ENCODE measurements at places on chromosomes 3 and 15.

DNA sequence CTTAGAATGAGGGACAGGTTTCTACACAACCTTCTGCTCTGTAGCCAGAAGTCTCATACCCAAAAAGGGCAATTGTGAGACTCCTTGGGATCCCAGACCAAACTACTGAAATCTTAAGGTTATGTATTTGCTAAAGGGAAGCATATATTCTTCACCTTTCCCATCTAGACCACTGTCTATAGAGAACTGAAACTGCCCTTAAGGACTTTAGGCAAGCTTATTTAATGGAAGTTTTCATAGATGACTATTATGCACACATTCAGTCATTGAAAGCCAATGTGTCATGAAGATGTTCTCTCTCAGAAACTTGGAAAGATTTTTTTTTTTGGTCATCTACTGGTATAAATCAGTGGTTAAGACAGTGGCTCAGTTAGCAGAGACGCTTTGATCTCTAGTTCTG lies 365.3 kb downstream of the MCTP2 start:
- DNase-seq: no peak

- DNase-seq: peak; percentile 31
Measured at GRCh38 chr15:73677146-73677607, 7.0 kb upstream of the CD276 start.

- DNase-seq: no peak
Measured at GRCh38 chr3:135762188-135762856, 203.2 kb upstream of the PPP2R3A start.

DNA sequence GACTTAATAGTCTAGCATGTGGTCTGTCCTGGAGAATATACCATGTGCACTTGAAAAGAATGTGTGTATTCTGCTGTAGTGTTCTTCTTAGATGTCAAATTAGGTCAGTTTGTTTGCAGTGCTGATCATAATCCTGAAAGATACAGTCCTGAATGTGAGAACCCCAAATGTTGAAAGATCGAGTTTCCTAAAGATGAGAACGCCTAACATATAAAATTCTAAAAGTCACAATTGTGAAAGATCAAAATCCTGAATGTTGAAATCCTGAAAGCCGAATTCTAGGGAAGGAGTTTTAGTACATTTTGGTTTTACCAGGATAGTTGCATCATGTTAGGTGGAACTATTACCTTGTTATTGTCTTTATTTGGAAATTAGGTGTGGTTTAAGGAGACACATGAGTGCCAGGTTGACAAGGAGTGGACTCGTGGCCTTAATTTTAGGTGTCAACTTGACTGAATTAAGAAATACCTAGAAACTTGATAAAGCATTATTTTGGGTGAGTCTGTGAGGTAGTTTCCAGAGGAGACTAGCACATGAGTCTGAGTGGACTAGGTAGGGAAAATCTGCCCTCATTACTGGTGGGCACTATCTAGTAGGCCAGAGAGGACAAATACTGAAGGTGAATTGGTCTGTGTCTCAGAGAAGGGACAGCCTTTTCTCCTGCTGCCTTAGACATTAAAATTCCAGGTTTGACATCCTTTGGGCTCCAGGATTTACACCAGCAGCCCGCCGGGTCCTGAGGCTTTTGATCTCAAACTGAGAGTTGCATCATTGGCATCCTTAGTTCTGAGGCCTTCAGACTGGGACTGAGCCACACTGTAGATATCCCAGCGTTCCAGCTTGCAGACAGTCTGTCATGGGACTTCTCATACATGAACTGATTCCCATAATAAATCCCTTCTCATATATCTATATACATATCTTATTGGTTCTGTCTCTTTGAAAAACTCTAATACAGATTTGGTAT lies 77.1 kb downstream of the LRRC28 start:
- DNase-seq: no peak

- DNase-seq: peak; percentile 78
Measured at GRCh38 chr3:139934613-139935015, 371 bp upstream of the CLSTN2 start.

- DNase-seq: no peak
Measured at GRCh38 chr3:82342521-82342920, 581.1 kb upstream of the GBE1 start.

DNA sequence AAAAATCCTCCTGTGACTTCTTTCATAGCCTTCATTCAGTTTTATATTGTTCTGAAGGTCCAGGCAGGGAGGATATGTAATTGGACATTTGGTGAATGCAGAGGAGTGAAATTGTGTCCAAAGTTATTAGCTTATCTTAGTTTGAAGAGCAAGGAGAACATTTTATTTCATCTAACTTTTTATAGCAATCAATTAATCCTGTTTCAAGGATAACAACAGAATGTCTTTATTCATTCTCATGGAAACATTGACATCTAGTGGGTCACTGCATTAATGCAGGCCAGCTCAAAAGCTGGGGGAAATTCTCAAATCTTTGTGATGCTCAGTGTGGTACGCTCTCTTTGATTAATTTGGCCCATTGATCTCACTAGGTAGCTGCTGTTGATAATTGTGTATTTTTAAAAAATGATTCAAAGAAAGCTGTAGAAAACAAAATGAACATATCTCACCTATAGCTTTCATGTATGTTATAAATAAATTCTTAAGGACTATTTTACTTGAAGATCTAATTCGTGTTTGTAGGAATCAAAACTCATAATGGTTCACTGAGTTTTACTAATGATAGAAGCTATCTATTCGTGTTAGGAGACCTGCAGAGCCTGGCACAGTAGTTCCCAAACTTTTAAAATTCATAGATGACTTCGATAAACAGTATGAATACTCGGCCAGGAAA lies 150.8 kb upstream of the KCNMB2 start:
- peak; percentile 59 for DNase-seq

- no peak for DNase-seq
Measured at GRCh38 chr3:43434431-43434830, 148.1 kb downstream of the SNRK start.

DNA sequence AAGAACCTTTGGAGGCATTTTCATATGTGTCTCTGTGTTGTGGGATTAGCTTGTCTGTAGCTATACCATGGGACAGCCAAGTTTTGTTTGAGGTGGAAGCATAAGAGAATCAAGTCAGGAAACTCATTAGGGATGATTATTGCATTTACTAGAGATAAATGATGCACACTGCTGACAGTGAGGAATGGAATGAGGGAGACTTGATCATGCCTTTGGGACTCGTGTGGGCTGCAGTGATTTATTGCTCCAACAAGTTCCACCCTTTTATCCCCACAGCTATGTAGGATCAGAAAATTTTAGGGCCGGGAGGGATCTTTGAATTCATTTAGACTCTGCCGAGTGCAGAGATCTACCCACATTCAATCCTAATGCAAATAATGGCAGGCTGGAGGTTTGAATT lies 16.3 kb downstream of the ZNF385D start:
- no peak for DNase-seq

DNA sequence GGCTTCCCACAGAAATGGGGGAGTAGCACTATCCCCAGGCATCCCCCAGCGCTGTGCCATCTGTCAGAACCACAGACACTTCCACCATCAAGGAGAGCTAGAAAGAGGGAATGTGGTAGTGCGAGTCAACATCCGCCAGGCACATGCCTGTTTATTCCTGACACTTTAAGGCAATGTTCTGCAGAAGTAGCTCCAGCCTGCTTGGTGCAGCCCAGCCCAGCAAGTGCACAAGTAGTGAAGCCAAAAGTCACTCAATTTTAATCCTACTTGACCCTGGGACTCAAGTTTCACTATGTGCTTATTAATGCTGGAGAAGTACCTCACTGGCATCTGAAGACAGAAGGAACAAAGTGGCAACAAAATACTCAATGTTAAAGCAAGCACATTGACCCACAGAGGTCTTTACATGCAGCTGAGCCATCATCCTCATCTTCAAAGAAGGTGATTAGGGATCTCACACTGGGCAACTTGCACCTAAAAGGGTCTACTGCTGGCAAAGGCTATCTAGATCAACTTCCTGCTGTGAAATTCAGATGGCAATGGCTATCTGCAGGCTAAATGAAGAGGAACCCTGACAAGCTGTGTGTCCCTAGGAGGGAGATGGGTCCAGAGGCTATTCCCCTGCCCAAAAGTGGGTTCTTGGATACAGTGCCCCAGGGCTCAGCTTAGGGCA lies 61.4 kb upstream of the CLDN18 start:
- DNase-seq: no peak

DNA sequence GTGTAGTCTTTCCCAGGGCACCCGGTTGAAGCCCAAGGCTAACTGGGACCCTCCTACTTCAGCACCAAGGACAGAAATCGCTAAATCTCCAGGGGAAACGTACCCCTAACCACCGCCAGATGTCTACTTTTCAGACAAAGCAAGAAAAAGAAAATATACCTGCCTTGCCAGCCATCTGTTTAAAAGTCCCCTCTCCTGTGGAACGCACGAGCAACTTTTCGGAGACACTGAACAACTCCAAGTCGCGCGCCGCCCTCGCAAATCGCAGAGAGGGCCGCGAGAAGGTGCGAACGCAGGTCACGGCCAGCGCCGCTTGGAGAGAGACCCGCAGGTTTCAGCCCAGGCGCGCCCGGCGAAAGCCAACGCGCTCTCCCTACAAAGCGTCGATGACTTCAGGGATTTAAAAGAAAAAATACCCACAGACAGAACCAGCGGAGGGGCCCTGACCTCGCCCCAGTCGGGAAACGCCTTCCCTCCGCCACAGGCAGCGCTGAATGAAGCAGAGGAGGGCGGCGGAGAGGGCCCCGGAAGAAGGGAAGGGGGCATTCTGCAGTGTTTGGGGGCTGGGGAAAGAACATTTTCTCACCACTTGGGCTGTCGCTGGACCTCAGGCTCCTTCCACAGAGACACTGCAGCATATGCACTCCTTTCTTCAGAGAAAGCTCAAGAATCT lies 213.1 kb downstream of the FGF12 start:
- DNase-seq: no peak

- peak; percentile 54 for DNase-seq
Measured at GRCh38 chr3:50321336-50322114, 1.0 kb downstream of the HYAL2 start.

- DNase-seq: no peak
Measured at GRCh38 chr3:50179710-50180109, 11.7 kb upstream of the GNAT1 start.

- DNase-seq: peak; percentile 11
Measured at GRCh38 chr15:45023659-45024225, 747 bp downstream of the SORD start.

GRCh38 chr15:74964794-74965193 lies 8.2 kb upstream of the RPP25 start:
- peak; percentile 67 for DNase-seq

GRCh38 chr15:69629631-69630161 lies 177.1 kb downstream of the RPLP1 start:
- DNase-seq: no peak

GRCh38 chr15:63088533-63089245 lies 33.0 kb upstream of the LACTB start:
- no peak for DNase-seq

- no peak for DNase-seq
Measured at GRCh38 chr3:142907996-142908395, 19.1 kb upstream of the PCOLCE2 start.

DNA sequence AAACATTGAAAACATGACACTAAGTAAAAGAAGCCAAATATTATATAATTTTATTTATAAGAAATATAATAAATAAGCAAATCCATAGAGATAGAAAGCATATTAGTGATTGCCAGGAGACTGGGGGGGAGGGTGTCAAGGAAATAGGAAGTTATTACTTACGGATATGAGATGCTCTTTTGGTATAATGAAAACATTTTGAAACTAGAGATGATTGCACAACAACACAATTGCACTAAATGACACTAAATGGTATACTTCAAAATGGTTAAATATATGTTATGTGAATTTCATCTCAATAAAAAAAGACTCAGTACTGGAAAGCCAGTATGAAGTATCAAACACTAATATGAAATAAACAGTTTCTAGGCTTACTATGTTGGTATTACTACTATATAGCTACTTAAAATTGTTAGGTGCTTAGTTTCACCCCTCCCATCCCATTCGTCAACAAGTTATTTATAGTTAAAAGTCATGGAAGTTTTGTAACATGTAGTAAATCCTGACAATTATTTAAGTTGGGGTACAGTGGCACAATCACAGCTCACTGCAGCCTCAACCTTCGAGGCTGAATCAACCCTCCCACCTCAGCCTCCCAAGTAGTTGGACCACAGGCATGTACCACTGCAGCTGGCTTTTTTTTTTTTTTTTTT lies 43.7 kb downstream of the STAG1 start:
- DNase-seq: no peak

DNA sequence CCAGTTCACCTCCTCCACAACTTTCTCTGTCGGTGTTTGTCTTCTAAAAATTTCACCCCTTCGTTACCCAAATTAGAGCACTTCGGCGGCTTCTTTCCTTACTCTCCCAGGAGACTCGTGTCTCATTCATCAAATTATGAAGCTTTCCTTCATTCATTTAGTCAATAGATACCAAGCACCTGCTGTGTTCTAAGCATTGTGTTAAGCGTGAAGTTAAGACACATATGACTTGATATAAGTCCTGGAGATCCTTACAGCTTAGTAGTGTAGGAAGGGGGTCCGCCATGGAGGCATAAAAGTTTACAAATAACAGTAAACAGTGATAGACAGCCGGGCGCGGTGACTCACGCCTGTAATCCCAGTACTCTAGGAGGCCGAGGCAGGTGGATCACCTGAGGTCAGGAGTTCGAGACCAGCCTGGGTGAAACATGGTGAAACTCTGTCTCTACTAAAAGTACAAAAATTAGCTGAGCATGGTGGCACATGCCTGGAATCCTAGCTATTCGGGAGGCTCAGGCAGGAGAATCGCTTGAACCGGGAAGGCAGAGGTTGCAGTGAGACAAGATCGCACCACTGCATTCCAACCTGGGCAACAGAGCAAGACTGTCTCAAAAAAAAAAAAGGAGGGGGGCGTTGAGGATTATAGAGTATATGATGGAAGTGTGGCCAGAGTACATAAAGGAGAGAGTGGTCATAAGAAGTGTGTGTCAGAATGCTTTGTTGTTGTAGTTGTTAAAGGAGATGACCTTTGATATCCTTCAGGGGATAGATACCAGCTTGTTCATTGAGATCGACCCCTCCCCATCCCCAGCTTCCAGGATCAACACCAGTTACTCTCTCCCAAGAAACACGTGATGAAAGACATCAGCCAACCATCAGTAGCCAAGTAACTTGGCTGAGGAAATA lies 744 bp upstream of the CCDC32 start:
- no peak for DNase-seq

DNA sequence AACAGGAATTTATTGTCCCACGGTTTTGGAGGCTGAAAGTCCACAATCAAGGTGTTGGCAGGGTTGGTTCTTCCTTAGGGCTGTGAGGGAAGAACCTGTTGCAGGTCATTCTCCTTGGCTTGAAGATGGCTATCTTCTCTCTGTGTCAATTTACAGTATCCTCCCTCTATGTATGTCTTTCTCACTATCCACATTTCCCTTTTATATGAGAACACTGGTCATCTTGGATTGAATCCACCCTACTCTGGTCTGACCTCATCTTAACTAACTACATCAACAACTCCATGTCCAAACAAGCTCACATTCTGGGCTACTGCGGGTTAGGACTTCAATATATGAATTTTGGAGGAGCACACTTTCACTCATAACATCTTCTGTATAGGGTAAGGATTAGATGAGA lies 61.9 kb downstream of the CLDN1 start:
- DNase-seq: no peak

DNA sequence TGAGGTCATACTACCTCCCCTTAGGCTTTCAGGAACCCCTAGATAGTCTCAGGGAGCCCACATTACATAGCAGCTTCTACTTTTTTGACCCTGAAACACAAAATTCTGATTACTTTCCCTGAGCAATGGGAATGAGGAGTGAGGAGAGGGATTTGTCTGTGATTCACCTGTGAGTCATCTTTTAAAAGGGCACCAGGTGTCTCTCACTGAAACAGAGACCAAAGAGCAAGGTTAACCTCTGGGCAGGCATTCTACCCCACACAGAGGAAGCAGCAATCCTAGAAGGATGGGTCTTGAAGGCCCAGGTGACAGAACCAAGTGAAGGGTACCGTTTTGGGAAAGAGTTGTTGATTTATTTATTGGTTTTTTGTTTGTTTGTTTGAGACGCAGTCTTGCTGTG lies 31.1 kb upstream of the UBE2E2 start:
- DNase-seq: no peak
